Stimulated activated CD8-positive, alpha-beta memory T cell treated with anti-CD3 and anti-CD28 coated beads, Interleukin-4, amount 100 ng/mL, for 48 hours (primary cell): ENCODE measurements at places on chromosomes 5 and 9.

- DNase-seq, result no peak
Measured at GRCh38 chr9:85941966-85942912, 1.3 kb downstream of the NAA35 start.

GRCh38 chr5:74341221-74341620, 299.3 kb downstream of the ENC1 start:
- no peak for DNase-seq

GRCh38 chr5:624118-624950, 12.2 kb downstream of the CEP72 start:
- DNase-seq, result no peak

- DNase-seq, result no peak
Measured at GRCh38 chr5:91339063-91339705, 43.9 kb downstream of the ARRDC3 start.

DNA sequence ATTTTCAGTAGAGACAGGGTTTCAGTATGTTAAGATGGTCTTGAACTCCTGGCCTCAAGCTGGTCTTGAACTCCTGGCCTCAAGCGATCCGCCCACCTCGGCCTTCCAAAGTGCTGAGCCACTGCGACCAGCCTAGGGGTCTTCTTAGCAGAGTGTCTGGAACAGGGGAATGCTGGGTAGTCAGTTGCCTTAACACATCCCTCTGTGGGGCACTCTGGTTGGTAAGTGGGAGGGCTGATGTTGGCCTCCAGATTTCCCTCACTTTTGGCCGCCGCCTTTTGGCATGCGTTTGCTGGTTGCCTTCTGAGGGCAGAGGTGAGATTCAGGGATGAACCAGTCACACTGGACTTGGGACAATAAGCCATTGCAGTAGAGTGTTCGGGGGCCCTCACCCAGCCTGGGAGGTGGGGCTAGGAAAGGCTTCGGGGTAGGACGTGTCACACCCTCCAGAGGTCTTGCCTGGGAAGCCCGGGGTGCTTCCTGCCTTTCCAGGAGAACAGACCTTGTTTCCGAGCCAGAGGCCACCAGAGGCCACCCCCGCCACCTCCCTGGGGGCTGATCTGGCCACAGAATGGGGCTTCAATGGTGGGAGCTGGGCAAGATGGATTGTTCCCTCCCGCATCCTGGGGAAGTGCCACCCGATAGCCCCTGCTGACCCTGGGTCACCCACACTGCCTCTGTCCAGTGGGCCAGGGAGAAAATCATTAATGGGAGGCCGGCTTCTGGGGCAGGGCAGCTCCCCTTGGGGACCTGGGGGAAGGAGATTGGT, 13.3 kb downstream of the FGF18 start:
- no peak for DNase-seq
